NCI-H146 (cell line): ENCODE measurements at places on chromosomes 5 and 9.

GRCh38 chr9:113682297-113682771, 193.8 kb upstream of the ZNF618 start:
- DNase-seq, result peak; percentile 16

DNA sequence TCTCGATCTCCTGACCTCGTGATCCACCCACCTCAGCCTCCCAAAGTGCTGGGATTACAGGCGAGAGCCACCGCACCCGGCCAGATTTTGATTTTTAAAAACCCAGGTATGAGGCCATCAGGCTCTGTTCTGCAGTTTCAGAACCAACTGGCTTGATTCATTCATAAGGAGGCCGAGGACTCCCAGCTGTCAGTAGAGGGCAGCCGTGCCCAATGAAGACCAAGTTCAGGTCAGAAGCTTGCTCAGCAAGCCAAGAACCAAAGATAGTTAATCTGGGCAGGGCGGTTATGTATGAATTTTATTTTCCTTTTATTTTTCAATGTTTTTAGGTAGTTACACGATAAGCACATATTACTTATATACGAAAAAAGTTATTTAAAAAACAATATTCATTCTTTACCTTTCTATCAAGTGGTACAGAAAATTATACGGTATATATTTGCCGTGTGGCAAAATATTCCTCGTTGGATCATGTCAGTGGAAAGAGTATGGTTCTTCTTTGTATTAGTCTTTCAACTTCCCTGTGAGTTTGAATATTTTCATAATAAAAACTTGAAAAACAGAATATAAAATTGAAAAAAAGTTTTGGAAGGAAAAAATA, 18.0 kb downstream of the MGAT1 start:
- peak; percentile 25 for DNase-seq

DNA sequence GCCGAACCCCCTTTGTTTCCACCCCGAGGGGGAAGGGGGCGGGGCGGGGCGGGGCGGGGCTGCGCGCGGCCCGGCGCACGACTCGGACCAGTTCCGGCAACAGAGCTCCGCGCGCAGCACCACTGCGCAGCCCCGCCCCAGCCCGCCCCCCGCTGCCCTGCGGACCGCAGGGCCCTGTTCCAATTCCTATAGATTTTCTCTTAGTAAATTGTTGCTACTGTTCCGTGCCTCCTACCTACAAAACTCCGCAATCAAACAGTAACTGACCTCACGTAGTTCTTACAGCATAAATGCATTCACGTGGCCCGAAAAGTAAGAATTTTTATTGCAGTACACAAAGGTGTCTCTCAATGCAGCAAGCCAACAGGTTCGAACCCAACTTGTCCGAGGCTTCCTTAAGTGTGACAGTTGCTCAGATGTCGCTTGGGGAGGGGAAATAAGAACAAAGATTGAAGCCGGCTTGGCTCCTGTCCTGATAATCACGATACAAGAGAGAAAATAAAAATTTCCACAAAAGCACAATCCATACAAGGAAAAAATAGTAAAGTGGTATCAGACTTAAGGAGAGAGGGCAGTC, 1.2 kb upstream of the RNF38 start:
- DNase-seq, result no peak

GRCh38 chr5:173395257-173395932, 67.2 kb upstream of the STC2 start:
- DNase-seq, result no peak

DNA sequence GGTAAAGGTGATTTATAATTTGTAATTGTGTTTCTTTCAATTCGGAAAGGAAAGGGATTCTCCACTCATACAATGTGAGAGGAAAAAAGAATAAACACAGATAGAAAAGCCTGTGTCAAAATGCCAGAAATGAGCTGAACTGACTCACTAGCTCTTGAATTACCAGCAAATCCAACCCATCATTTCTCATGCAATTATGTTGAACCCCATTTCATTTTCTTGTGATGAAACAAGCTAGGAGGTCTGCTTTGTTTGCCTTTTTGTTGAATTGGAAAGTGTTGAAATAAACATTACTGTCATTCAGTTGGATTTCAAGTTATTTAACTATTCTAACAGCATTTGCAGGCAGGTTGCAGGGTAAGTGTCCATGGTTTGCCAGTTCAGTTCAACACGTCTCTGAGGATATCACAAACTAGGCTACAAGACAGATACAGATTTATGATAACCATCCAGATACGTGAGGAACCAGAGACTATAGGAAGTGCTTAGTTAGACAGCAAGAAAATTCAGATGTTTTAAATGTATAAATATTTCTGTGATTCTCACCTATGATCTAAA, 547.2 kb downstream of the MAT2B start:
- DNase-seq, result no peak

DNA sequence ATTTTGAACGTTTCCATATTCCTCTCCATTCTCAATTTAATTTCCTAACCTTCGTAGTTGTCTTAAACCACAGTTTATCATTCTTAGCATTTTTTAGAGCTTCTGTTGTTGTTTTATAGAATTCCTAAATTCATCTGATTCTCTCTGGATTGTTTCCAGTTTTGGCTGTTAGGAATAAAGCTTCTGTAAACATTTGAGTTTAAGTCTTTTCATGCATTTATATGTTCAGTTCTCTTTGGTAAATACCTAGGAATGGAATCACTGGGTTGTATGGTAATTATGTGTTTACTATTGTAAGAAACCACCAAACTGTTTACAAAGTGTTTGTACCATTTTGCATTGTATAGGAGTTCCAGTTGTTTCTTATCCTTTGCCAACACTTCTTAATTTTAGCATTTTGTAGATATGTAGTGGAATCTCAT, 29.7 kb downstream of the GPR21 start:
- DNase-seq, result no peak
